Thoracic aorta endothelial cell (primary cell): ENCODE measurements at places on chromosomes 6 and 20. TPM values are rescaled to one million over a fixed set of nuclear protein-coding genes. Genes with fewer than 3 reads are reported as not detected.

The PROKR2 gene
- total RNA-seq: not detected in 2 replicates

The C20orf141 gene
- total RNA-seq: not detected in 2 replicates

The BTN1A1 gene
- total RNA-seq: not detected in 2 replicates

The TREM2 gene
- not detected in 2 replicates for total RNA-seq

The PMEPA1 gene
- total RNA-seq: 7.3 and 11.3 TPM in 2 replicates

The PRICKLE4 gene
- total RNA-seq: 2.7 and 3.3 TPM in 2 replicates

The KCNK15 gene
- total RNA-seq: 0.07 TPM in 1 of 2 replicates, not detected in the other

The XKR7 gene
- total RNA-seq: not detected in 2 replicates

The TAGAP gene
- not detected in 2 replicates for total RNA-seq

The ATXN1 gene
- total RNA-seq: 32.1 and 33.5 TPM in 2 replicates

The ELOVL4 gene
- total RNA-seq: 1.9 and 2.0 TPM in 2 replicates

The MTCH1 gene
- 219 and 222 TPM in 2 replicates for total RNA-seq

The HLA-DOA gene
- total RNA-seq: under 0.01 TPM in 1 of 2 replicates, not detected in the other

The COL12A1 gene
- 3.1 and 16.1 TPM in 2 replicates for total RNA-seq

The ACAT2 gene
- 45.9 and 75.5 TPM in 2 replicates for total RNA-seq

The NKX2-4 gene
- total RNA-seq: not detected in 2 replicates

The OARD1 gene
- total RNA-seq: 10.8 TPM in 2 replicates

The MYO6 gene
- total RNA-seq: 54.6 and 55.5 TPM in 2 replicates

The C20orf144 gene
- total RNA-seq: 0.07 and 0.13 TPM in 2 replicates

The GSTA3 gene
- not detected in 2 replicates for total RNA-seq

The DLL1 gene
- 1.2 TPM in 2 replicates for total RNA-seq

The MATN4 gene
- not detected in 2 replicates for total RNA-seq

The PABPC1L gene
- 3.9 and 4.5 TPM in 2 replicates for total RNA-seq

The ZFP57 gene
- 2.5 TPM in 1 of 2 replicates, not detected in the other for total RNA-seq

The MCCD1 gene
- total RNA-seq: not detected in 2 replicates

The FLRT3 gene
- 0.13 and 0.14 TPM in 2 replicates for total RNA-seq

The GPX5 gene
- not detected in 2 replicates for total RNA-seq

The DEF6 gene
- total RNA-seq: 0.13 and 0.65 TPM in 2 replicates

The DEFB132 gene
- total RNA-seq: not detected in 2 replicates

The CLIC5 gene
- under 0.01 and 0.07 TPM in 2 replicates for total RNA-seq

The SIM1 gene
- total RNA-seq: under 0.01 and 0.14 TPM in 2 replicates

The SMLR1 gene
- total RNA-seq: not detected in 2 replicates

The FAM83C gene
- not detected in 2 replicates for total RNA-seq

The SRMS gene
- not detected in 2 replicates for total RNA-seq

The KIF6 gene
- under 0.01 TPM in 1 of 2 replicates, not detected in the other for total RNA-seq

The SPATA2 gene
- total RNA-seq: 2.8 and 3.6 TPM in 2 replicates

The RAET1L gene
- total RNA-seq: not detected in 2 replicates

The BMP6 gene
- total RNA-seq: 203 and 233 TPM in 2 replicates

The ZNF451 gene
- total RNA-seq: 77.7 and 85.2 TPM in 2 replicates

The NR2E1 gene
- total RNA-seq: not detected in 2 replicates

The WFDC5 gene
- not detected in 2 replicates for total RNA-seq

The TRIM15 gene
- not detected in 2 replicates for total RNA-seq

The AAR2 gene
- total RNA-seq: 25.1 and 26.1 TPM in 2 replicates

The EEF1E1 gene
- total RNA-seq: 85.9 and 120 TPM in 2 replicates

The AARS2 gene
- total RNA-seq: 15.0 and 19.0 TPM in 2 replicates

The COX4I2 gene
- not detected in 2 replicates for total RNA-seq

The DCDC2 gene
- total RNA-seq: not detected in 2 replicates

The C6orf163 gene
- total RNA-seq: 3.1 and 4.6 TPM in 2 replicates

The DUSP15 gene
- total RNA-seq: 0.43 TPM in 1 of 2 replicates, not detected in the other

The PERP gene
- 36.7 and 47.4 TPM in 2 replicates for total RNA-seq

The ADGB gene
- not detected in 2 replicates for total RNA-seq

The ADGRG6 gene
- 12.2 and 37.5 TPM in 2 replicates for total RNA-seq

The RBL1 gene
- 34.7 and 34.8 TPM in 2 replicates for total RNA-seq
